ENCODE measurements at places on chromosomes 3 and 15.
A peak's percentile ranks its signal among the peaks of the same experiment; 100 is the strongest.

DNA sequence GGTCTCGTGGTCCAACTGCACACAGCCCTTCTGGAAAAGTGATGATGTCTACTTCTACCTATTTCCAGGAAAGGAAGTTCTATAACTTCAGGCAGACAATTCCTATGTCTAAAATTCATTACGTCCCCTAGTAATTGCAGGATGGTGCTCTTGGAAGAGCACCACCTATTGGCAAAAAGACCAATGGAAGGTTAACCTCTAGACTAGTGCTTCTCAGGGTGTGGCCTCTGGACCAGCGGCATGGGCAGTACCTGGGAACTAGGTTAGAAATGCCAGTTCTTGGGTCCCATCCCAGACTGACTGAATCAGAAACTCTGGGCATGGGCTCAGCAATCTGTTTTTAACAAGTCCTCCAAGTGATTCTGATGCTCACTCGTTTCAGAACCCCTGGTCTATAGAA lies 258.3 kb upstream of the ICE2 start:
- DNase-seq = no peak

- no peak for DNase-seq
Measured at GRCh38 chr15:95208988-95209387, 977.6 kb downstream of the MCTP2 start.

GRCh38 chr3:13070391-13071070 lies 2.7 kb downstream of the IQSEC1 start:
- no peak for DNase-seq

DNA sequence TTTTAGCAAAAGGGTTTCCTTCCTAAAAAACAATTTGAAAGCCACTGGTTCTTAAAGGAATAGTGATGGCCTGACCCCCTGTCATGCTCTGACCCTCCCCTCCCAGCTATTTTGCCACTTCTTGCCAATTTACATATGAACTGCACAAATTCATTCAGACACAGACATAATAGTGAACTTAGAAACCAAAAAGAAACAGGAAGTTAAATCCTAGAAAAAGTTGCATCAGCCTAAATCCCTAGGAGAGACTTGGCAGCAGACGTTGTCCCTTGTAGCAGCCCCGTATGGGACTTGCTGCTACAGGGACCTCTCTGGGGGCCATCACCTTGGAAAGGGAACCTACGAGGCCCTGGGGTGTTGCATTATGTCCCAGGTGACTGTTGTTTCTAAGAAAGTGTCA lies 14.3 kb upstream of the PDE8A start:
- DNase-seq = no peak

DNA sequence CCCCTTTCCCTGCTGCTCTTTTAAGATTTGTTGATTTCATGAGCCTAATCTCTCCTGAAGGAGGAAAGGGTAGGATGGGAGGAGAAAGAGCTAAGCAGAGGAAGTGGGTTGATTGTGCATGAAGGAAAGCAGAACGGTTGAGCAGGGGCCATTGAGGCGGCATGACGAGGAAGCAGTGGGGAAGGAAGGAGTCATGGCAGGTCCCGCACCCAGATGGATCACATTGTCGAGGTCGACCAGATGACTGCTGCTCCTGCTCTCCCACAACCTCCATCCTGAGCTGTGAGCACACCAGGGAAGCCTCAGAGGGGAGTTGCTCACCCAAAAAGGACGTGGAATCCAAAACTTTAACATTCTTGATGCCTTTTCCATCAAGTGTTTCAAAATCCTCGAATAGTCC lies 42.8 kb downstream of the ABTB1 start:
- no peak for DNase-seq

GRCh38 chr3:142977399-142977728 lies 13.9 kb upstream of the PAQR9 start:
- DNase-seq = no peak

DNA sequence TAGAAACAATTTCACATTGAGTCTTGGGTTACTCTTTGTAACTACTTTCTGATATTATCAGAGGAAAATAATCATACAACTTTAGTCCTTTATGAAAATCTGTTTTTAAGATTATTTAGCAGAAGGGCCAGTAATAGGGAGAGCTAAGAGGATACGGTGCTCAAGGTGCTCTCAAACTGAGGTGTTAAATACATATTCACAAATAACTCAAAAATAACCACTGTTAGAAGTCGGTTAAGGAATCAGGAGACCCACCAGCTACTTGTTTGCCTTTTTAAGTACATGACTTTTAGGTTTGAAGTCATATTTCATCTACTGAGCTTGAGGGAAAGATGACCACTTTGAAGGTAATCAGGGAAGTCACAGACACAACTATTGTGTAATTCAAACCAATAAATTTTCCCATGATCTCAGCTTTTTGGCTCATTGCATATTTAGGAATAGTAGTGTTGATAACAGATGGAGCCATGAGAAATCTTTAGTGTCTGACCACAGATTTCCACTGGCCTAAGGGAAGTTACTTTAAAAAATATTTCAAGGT lies 1.4 kb upstream of the RSRC1 start:
- DNase-seq = no peak

GRCh38 chr3:128993461-128994172 lies at the start of gene CFAP92:
CFAP92 (minus strand) TSS chr3:128994076; CDS start chr3:128993304, 772 bp downstream.
- DNase-seq = peak; percentile 85

GRCh38 chr3:25945836-25946235 lies 155.9 kb downstream of the OXSM start:
- DNase-seq = no peak

GRCh38 chr3:177740254-177740653 lies 543.0 kb upstream of the TBL1XR1 start:
- DNase-seq = no peak

GRCh38 chr15:95559875-95560394 lies 770.6 kb upstream of the NR2F2 start:
- DNase-seq = no peak

DNA sequence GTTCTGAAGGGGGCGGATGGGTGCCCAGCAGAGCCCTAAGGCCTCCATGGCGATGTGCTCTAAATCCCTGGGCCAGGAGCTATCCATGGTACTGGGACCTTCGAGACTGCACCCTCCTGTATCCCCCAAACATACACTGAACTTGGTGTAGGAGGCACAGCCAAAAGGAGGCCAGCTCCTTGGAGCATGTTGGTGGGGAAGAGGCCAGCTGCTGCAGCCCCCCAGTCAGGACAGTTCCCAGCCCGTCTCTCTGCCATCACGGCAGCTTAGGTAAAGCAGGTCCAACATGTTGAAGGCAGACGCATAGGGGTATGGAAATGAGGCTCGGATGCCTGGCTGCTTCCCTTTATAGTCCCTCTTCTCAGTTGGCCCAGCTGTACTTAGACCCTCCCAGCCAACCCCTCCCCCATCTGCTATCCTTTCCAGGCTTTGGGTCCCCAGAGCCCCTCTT lies 1.8 kb downstream of the CAMKV start:
- no peak for DNase-seq

- no peak for DNase-seq
Measured at GRCh38 chr3:123423031-123423430, 25.9 kb downstream of the ADCY5 start.

DNA sequence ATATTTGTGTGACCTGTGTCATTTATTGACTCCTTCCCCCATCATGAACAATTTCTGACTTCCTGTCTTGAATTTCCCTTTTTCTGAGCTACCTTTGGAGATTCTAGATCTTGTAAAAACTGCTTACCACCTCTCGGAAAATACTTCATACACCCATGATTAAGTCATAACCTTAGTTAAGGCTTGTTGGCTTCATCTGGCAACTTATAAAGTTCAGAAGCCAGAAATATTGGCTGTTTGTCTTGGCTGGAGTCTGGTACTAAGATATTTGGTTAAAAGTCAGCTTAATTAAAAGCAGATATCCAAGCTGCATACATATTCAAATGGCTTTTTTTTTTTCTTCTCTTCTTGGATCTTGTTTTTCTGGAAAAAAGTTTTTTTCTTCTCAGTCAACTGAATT lies 37.3 kb upstream of the B3GALNT1 start:
- DNase-seq = no peak

GRCh38 chr15:100542290-100542689 lies 13.5 kb upstream of the CERS3 start:
- no peak for DNase-seq

GRCh38 chr15:95085056-95085455 lies 853.7 kb downstream of the MCTP2 start:
- no peak for DNase-seq

DNA sequence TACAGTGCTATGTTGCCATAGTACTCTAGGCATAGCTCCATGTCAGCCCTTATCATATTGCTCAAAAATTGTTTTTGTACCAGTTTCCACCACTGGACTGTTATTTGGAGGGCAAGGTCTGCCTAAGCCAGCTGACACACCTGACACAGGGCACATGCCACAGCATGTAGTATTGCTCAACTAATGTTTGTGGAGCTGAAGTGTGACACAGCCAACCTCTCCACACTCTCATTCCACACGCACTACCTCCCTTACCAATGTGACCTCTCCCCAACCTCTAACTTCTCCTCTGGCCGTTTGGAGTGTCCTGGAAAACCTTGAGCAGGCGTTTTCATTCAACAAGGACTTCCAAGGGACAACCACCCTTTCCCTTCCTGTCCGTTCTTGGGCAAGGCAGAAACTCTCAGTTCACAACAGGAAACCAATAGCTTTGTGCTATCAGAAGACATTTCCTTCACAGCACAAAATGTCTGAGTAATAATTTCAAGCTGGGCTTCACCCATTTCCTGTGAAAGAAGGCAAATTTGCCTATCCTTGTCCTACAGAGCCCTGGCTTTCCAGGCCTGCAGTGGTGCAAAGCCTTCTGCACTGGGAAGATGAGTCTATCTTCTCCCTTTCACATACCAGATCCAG lies 38.4 kb downstream of the TLNRD1 start:
- DNase-seq = no peak

DNA sequence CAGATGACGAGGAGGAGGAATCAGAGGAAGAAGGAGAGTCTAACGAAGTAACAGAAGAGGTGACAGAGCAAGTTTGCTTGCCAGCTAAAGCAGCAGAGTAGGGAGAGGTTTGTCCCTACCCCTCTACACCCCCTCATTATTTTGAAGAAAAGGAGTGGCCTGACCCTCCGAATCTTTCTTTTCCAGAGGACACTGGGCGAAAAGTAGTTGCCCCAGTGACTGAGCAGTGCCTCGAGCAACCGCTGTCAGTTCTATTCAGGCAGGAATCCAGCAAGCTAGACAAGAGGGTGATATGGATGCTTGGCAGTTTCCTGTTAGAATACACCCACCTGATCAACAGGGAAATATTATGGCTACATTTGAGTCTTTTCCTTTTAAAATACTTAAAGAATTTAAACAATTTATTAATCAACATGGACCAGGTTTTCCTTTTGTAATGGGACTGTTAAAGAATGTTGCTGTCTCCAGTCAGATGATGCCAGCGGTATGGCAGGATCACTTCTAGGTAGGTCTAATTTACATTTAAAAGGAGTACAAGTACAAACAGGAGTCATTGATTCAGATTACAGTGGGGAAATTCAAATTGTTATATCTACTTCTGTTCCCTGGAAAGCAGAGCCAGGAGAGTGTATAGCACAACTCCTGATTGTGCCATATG lies 31.9 kb upstream of the ACVR2B start:
- DNase-seq = no peak

DNA sequence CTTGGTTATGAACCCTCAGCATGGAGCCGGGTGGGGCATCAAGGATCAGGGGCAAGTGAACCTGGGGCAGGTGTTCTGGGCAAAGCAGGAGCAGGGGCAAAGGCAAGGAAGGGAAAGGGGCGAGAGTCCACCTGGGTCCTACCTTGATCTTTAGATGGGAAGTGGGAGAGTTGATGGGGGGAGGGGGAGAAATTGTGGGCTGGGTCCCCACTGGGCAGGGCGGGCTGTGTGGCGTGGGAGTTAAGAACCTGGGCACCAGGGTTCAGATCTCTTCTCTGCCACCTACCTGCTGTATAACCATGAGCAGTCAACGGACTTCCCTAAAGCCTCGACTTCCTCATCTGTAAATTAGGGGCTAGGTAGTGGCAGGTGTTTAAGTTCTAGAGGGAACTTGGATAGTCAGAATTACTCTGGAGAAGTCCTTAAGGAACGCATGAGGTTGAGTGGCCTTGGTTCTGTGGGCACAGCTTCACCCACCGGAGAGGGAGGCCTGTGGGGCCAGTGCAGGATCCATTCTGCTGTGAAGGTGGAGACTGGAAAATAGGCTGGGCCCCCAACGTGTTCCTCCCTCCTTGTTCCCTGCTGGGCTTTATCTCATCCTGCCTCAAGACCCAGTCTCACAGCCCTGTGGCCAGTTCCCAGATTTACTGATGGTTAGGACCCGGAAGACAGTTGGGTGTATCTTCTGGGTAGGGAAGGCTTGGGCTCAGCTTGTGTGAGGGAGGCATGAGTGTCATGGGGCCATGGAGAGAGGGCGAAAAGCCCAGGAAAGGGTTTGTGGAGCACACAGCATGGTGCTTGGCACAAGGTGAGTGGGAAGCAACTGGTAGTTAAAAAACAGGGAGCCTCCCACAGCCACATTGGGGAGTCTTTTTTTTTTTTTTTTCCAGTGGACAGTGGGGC lies 90.6 kb downstream of the EEFSEC start:
- DNase-seq = no peak

- DNase-seq = no peak
Measured at GRCh38 chr15:29031502-29032228, 145.9 kb downstream of the APBA2 start.

DNA sequence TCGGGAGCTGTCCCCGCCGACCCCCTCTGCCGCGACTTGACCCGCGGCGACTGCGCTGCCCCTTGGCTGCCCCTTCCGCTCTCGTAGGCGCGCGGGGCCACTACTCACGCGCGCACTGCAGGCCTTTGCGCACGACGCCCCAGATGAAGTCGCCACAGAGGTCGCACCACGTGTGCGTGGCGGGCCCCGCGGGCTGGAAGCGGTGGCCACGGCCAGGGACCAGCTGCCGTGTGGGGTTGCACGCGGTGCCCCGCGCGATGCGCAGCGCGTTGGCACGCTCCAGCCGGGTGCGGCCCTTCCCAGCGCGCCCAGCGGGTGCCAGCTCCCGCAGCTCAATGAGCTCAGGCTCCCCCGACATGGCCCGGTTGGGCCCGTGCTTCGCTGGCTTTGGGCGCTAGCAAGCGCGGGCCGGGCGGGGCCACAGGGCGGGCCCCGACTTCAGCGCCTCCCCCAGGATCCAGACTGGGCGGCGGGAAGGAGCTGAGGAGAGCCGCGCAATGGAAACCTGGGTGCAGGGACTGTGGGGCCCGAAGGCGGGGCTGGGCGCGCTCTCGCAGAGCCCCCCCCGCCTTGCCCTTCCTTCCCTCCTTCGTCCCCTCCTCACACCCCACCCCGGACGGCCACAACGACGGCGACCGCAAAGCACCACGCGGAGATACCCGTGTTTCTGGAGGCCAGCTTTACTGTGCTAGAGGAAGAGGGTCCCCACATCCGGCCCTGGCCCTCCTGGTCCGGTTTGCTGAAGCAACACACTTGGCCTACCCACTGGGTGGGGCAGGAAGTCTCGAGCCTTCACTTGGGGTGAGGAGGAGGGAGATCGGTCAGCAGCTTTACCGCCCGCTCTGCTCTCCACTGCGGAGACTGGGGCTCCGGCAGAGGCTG lies at the start of gene RASSF1:
Gene RASSF1 (minus strand): TSS at position 389 of the 882 bp plus-strand sequence. CDS start 31 bp downstream, at position 358.
- DNase-seq = peak; percentile 42

- DNase-seq = no peak
Measured at GRCh38 chr3:33597257-33597689, 120.8 kb downstream of the CLASP2 start.

Data from effector CD8-positive, alpha-beta T cell (primary cell).